ENCODE measurements at places on chromosomes 3 and 15.

- no peak for DNase-seq
Measured at GRCh38 chr3:179108086-179108485, 36.5 kb upstream of the ZMAT3 start.

DNA sequence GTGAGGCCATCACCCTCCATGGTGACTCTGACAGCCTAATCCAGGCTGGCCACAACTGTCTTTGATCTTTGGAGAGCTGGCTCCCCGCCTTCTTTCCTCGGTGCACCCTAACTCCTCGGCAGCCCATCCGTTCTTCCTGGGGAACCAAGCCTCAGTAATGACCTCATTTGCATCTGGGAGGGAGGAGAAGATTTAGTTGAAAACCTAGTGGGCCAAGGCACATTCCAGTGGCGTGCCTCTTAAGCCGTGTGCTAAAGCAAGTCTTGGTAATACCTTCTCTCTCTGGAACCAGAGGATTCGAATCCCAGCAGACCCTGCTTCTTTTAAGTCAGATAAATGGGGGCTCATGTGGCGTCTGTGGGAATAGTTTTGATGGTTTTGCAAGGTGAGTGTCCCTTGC is 233.1 kb downstream of the EBLN2 start:
- no peak for DNase-seq

DNA sequence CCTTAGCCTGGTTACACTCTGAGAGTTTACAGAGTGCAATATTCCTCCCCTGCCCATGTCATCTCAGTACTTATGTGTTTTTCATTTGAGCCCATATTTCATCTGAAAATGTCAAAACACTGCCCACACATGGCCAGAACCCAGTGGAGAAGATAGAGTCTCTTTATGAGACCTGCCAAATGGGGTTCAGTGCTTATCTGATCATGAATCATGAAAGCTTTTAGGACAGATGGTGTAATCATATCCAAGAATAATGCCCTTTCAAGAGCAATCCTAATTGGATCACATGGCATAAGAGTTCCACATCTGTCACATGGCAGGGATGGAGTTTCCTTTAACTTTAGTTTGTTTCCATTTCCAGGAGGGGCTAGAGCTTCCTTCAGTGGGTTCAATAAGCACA is 77.2 kb upstream of the AGBL1 start:
- no peak for DNase-seq

- no peak for DNase-seq
Measured at GRCh38 chr15:38263996-38264395, 11.4 kb downstream of the SPRED1 start.

DNA sequence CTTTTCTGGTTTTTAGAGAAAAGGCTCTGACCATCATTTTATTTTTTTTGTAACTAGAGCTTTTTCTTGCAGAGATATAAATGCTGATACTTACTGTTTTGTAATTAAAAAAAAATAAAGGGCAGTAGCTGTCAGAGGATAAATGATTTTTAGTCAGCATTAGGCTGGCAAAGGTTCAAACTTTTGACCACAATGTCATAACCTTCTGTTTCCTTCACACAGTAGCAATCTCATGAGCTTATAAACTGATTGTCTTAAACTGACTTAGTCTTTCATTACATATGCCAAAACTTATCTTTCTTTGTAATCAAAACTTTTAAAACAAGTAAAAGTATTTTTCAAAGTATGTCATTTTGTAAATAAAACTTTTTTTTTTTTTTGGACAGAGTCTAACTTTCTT is 841.9 kb downstream of the OTOL1 start:
- DNase-seq: no peak

DNA sequence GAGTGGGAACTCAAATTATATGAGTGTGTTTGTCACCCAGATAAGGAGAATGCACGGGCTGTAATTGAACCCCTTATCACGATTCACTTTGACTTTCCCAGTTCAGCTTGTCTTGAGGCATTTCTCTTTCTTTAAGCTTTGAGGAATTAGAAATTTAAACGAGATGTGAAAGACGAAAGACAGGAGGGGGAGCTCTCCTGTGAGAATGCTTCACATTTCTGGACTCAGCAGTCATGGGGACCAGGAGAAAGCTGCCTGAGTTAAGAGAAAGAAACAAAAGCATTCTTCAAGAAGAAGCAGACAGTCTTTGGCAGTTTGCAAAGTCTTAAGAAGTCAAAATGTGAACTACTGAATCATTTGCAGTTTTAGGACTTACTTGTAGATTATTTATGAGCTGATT is 205.6 kb downstream of the NECTIN3 start:
- DNase-seq: no peak

DNA sequence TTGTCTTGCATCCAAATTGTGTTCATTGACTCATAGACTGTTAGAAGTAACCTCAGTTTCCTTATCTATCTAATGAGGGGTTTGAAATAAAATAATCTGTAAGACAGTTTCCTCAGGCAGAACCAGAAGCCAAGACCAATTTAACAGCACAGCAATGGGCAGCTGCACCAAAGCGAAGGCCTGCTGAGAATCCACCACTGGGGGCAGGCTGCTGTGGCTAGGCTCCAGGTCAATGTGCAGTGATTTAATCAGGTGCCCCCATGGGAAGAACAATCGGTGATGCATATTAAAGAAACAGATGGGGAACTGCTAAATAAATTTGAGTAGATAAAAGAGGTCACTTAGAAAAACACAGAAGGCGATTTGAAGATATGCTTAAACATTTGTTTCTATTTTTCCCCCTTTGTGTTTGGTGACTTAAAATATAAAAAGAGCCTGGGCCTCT is 28.0 kb upstream of the TMOD3 start:
- no peak for DNase-seq

DNA sequence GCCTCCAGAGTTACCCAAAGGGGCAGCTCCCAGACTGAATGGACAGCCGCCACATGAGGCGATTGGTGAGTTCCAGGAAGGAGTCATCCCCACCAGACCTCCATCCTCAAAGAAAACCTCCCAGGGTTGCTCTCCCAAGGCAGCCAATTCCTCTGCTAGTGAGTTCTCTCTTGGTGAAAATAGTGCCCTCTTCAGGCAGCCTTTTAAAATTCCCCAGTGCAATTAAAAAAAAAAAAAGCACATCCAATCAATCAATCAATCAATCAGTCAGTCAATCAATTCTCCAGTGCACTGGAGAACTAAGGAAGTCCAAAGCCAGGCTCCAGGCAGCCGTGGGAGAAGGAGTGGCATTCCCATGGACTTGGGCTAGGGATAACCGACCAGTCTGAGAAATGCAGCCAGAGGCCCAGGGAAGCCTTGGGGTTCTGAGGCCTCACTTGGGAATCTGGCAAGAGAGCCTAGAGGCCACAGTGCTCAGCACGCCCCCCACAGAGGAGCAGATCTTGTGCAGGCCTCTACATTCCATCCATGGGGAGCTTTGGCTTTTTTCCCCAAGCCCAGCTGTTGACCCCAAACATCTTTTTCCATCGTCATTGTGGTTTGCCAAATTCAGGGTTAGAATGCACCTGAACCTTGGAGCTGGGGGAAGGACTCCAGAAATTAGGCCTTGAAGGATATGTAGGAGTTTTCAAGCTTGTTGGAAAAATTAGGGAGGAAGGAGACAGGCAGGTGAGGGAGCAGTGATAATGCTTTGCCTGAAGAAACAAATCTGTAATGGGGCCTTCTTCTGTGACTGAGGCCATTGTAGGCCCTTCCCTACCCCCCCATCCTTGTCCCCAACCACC is 4.8 kb downstream of the PAQR5 start:
- DNase-seq: no peak

DNA sequence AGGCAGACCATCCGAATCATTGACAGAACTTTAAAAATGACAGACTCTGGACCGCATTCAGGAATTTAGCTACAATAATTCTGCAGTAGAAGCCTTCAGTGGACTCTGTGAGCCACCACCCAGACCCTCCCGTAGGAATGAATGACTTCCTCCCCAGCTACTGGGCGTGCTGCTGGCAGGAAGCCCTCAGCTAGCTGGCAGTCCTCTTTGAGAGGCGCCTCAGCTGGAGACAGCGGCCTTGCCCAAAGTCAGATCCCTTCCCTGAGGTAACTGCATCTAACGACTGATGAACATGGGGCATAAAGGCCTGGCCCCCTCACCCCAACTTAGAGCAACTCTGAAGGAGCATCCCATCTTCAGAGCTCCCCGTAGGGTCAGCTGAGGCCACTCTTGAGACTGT is 25.8 kb downstream of the CRABP1 start:
- no peak for DNase-seq

DNA sequence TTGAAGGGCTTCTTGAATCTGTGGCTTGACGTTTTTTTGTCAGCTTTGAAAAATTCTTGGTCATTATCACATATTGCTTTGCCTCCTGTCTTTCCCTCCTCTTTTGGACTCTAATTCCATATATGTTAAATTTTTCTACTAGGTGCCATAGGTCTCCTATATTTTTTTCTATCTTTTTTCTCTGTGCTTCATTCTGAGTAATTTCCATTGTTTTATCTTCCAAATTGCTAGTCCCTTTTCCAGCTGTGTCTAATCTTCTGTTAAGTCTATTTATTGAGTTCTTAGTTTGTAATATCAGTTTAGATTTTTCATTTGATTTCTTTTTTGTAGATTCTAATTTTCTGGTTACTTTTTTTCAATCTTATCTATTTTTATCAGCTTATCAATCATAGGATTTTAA is 53.7 kb downstream of the CHST2 start:
- DNase-seq: no peak

DNA sequence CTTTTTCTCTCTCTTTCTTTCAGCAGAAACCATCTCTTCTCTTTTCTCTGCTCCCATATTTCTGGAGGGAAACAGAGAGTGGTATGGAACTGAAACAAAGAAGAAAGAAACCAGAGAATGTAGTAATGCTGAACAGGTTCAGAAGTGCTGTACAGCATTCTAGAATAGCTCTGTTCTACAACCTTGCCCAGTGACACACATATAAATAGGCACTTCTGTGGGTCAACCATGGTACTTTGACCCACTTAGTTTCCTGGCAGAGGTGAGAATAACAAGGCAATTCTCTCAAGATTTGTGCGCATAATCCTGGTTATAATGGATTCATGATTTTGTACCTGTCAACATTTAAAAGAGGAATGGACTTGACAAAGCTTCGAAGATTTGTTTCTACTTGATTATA is 12.3 kb downstream of the CFAP91 start:
- no peak for DNase-seq

DNA sequence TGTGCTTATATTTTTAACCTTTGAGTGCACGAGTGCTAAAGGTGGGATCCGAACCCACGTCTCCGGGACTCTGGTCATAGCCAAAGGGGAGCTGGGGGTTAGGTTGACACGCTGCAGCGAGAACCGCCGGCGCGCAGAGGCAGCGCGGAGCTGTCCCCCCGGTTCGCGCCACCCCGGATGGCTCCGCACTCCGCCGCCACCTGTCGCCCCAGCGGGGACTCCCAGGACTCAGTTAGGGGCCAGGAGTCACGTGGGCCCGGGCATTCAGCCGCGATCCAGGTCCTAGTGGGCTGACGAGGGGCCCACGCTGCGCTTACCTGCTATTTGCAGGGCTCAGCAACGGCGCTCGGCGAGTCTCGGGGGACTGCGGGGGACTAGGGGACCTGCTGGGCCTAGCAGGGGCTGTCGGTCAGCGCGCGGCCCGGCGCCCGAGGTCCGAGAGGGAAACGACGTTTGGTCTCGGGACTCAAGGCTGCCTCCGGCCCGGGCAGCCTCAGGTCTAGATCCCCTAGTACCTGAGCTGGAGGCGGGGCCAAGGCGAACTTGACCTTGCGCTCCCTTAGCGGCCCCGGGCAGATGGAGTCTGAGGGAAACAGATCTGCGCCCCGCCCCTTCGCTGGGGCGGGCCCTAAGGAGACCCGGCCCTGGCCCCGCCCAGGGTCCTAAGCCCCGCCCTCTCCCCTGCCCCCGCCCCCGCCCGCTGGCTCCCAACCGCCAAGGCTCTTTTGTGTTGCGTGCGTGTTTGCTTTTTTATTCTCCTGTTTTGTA is at the start of gene NMNAT3:
Gene NMNAT3 (minus strand): TSS at position 585 of the 768 bp plus-strand sequence. CDS start 50,248 bp downstream, outside the sequence.
- DNase-seq: peak; percentile 84

DNA sequence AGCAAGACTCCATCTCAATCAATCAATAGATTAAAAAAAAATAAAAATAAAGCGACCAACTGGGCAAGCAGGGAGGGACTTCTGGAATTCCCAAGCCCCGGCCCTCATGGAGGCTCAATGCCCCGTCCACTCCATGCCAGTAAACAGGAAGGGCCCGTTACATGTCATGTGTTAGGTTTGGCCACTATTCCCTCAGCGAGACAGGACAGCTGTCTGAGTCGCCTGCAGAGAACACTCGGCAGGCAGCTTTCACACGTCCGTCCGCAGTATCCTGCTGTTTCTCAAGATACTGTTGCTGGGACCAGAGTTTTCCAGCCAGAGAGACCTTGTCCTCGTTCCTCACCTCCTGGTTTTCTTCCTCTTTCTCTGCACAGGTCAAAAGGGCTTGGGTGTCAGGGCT is 18.0 kb downstream of the TMEM44 start:
- no peak for DNase-seq

GRCh38 chr3:36305929-36306520 is 74.3 kb upstream of the STAC start:
- no peak for DNase-seq

GRCh38 chr3:106086636-106087035 is 217.8 kb upstream of the CBLB start:
- DNase-seq: no peak

GRCh38 chr3:139559541-139559940 is 20.0 kb upstream of the RBP1 start:
- DNase-seq: no peak

DNA sequence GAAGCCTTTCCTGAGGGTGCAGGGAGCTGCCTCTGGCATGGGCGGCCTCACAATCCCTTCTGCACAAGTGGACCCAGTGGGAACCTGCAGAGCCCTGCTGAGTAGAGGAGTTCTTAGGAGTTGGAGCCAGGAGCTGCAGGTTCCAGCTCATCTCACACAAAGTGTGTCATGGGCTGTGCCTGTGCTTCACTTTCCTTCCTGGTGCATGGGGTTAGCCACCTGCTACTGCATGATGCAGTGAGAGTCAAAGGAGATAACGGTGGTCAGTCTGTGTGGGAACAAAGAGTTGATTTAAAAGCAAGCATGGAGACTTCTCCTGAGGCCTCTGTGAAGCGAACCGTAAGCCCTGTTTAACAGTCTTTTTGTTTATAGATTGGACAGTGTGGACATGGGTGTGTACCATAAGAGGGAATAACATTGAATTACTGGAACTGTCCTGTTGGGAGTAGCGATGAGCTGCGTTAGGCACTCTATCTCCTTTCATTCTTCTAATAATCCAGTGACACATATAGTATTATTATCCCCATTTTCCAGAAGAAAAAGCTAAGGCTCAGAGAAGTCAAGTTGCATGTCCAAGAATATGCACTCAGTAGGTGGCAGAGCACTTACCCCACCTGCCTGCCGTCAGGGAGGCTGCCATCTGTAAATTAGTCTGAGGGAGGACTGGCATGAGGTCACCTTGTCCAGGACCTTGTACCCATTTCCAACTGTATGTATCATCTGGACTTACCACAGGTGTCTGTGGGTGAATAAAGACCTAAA is 68.7 kb upstream of the PRR23C start:
- DNase-seq: no peak

GRCh38 chr15:49458145-49458544 is 35.1 kb downstream of the FGF7 start:
- DNase-seq: no peak

Data from right forelimb (tissue), 1 donor.